ENCODE measurements at places on chromosomes 4 and X. TPM values are rescaled to one million over a fixed set of nuclear protein-coding genes. Genes with fewer than 3 reads are reported as not detected.

Gene ASMT
- total RNA-seq, result not detected

DNA sequence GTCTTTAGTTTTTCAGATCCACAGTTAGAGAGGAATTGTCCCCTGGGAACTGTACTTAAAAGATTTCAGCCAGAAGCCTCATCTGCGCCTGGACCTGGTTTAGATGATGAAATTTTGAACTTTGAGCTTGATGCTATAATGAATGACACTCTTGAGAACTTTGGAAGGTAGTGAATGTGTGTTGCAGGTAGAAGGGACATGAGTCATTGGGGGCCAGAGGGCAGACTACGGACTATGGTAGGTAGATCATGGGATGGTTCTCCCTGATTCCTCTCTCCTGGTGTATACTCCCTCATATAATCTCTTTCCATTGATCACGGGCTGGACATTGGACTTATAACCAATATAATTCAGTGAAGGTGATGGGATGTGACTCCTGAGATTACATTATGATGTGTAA lies 38.9 kb upstream of the GLRA3 start:
- H3K4me3 ChIP-seq, result no peak overlapping the region
- H3K4me1 ChIP-seq, result no peaks in the 10 kb centered on the region
- DNase-seq, result no peak
- no peaks in the 10 kb centered on the region for H3K36me3 ChIP-seq
- no peak overlapping the region for H3K27ac ChIP-seq

Gene CENPVL2
- not detected for total RNA-seq

GRCh38 chr4:8155660-8156421 lies 2.8 kb downstream of the ABLIM2 start:
- DNase-seq, result no peak
- peaks cover 11% of the 10 kb centered on the region for H3K27me3 ChIP-seq

GRCh38 chrX:80807992-80808735 lies 1.5 kb downstream of the BRWD3 start:
- peak; percentile 82 for DNase-seq
- H3K36me3 ChIP-seq, result no peaks in the 10 kb centered on the region
- peak overlapping the region; percentile 84 for H3K27ac ChIP-seq
- H3K4me1 ChIP-seq, result no peaks in the 10 kb centered on the region

Gene SULT1B1
- 2.6 TPM for total RNA-seq

DNA sequence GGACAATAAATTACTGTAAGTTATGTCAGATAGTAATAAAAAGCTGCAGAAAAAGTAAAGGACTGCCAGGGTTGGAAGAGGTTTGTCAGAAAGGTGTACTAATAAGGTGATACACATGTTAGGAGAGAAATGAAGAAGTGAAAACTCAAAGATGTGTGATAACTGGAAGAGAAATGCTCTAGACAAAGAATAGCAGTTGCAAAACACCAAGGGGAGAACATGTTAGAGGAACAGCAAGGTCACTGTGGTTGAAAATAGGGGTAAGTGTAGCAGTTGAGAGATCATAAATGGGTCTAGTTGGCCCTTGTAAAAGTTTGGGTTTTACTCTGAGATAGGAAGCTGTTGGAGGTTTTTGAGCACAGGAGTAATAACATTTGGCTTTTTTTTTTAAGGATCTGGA lies 46.9 kb downstream of the HSPA4L start:
- no peaks in the 10 kb centered on the region for H3K27me3 ChIP-seq
- no peaks in the 10 kb centered on the region for H3K4me1 ChIP-seq
- H3K27ac ChIP-seq, result no peak overlapping the region
- H3K36me3 ChIP-seq, result no peaks in the 10 kb centered on the region
- DNase-seq, result no peak

GRCh38 chr4:70651864-70652506 lies 14.3 kb downstream of the JCHAIN start:
- H3K4me3 ChIP-seq, result no peak overlapping the region
- no peaks in the 10 kb centered on the region for H3K27me3 ChIP-seq
- DNase-seq, result no peak
- H3K36me3 ChIP-seq, result no peaks in the 10 kb centered on the region
- H3K27ac ChIP-seq, result no peak overlapping the region
- no peaks in the 10 kb centered on the region for H3K4me1 ChIP-seq

Gene OTUD6A
- total RNA-seq, result not detected

Gene NSUN7
- 6.9 TPM for total RNA-seq

DNA sequence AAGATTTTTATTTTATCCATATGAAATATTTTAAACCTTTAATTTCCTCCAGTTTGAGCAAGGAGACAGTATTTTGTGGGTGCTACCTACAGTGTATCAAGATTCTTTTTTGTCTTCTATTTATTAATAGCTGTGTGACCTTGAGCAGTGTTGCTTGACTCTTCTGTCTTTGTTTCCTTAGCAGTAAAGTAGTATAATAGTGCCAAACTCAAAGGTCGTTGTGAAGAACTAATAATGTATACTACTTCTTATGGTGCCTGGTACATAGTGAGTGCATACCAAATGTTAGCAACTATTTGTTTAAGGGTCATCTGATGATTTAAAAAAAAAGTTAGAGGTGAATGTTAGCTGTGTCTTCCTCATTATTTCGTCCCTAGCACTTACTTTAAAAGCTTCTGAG lies 30.5 kb downstream of the SMARCAD1 start:
- H3K4me1 ChIP-seq, result no peaks in the 10 kb centered on the region
- no peak overlapping the region for H3K4me3 ChIP-seq
- H3K36me3 ChIP-seq, result no peaks in the 10 kb centered on the region
- no peaks in the 10 kb centered on the region for H3K27me3 ChIP-seq
- no peak overlapping the region for H3K27ac ChIP-seq

DNA sequence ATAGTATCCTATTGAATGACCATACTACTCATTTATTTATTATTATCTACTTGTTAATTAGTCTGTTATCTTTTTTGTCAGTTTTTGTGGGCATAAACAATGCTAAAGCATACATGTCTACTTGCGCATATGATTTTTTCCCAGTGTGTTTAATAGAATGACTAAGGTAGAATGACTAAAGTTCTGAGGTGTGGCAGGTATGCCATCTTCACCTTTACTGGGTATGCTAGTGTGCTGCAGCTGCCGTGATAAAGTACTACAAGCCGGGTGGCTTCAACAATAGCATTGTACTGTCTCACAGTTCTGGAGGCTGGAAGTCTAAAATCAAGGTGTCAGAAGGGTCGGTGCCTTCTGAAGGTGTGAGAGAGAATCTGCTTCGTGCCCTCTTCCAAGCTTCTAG lies 19.2 kb downstream of the CD38 start:
- H3K4me1 ChIP-seq, result peaks cover 5% of the 10 kb centered on the region
- H3K27ac ChIP-seq, result no peak overlapping the region
- no peaks in the 10 kb centered on the region for H3K36me3 ChIP-seq
- no peaks in the 10 kb centered on the region for H3K27me3 ChIP-seq
- H3K4me3 ChIP-seq, result no peak overlapping the region
- DNase-seq, result no peak

GRCh38 chr4:186693159-186693815 lies 30.4 kb downstream of the FAT1 start:
- DNase-seq, result peak; percentile 69
- no peak overlapping the region for H3K27ac ChIP-seq
- no peaks in the 10 kb centered on the region for H3K27me3 ChIP-seq
- peaks cover 13% of the 10 kb centered on the region for H3K4me1 ChIP-seq
- H3K4me3 ChIP-seq, result no peak overlapping the region

DNA sequence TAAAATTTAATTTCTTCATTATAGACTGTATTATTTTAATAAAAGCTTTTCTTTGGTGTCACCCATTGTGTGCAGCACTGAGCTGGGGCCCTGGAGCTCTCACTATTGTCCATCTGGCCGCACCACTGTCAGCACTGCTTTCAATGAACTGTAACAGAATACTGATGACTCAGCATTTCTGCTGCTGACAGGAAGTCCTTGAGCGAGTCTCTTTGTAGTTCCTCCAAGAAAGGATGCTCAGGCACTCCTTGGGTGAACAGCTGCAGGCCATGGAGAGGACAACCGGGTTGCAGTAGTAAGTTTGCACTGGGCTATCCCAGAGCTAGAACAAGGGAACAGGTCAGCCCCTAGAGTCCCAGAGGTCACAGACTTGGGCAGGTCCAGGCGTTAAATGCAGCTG lies 81.6 kb downstream of the SORBS2 start:
- H3K4me3 ChIP-seq, result no peak overlapping the region
- no peak overlapping the region for H3K27ac ChIP-seq
- no peaks in the 10 kb centered on the region for H3K36me3 ChIP-seq
- DNase-seq, result no peak

GRCh38 chr4:72677886-72678285 lies 108.9 kb upstream of the ADAMTS3 start:
- H3K36me3 ChIP-seq, result no peaks in the 10 kb centered on the region
- no peak overlapping the region for H3K27ac ChIP-seq
- H3K4me1 ChIP-seq, result no peaks in the 10 kb centered on the region
- no peaks in the 10 kb centered on the region for H3K27me3 ChIP-seq
- H3K4me3 ChIP-seq, result no peak overlapping the region
- DNase-seq, result no peak

Gene ADH1C
- 2.0 TPM for total RNA-seq

Gene WAS
- total RNA-seq, result 34.3 TPM

DNA sequence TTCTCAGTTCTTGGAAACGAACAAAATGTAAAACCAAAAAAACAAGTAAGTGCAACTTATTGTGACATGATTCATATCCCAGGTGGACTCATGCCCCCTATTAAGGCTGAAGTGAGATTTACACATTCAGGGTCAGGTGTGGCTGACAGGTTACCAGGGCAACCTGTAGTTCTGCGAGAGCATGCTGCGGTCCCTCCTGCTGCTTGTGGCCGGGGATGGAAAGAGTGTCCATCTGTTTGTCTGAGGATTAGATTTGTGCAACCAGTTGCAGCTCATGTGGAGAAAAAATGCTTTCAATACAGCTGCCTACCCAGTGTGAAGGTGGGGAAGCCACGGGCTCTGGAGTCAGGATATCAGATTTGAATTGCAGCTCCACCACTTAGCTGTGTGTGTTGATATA lies 78.8 kb downstream of the FAM184B start:
- no peak overlapping the region for H3K4me3 ChIP-seq
- DNase-seq, result no peak
- H3K27me3 ChIP-seq, result no peaks in the 10 kb centered on the region
- H3K4me1 ChIP-seq, result no peaks in the 10 kb centered on the region
- H3K27ac ChIP-seq, result no peak overlapping the region
